Spleen (tissue), 13 donors: ENCODE measurements at places on chromosomes 2 and 18. TPM values are rescaled to one million over a fixed set of nuclear protein-coding genes. Genes with fewer than 3 reads are reported as not detected.

DNA sequence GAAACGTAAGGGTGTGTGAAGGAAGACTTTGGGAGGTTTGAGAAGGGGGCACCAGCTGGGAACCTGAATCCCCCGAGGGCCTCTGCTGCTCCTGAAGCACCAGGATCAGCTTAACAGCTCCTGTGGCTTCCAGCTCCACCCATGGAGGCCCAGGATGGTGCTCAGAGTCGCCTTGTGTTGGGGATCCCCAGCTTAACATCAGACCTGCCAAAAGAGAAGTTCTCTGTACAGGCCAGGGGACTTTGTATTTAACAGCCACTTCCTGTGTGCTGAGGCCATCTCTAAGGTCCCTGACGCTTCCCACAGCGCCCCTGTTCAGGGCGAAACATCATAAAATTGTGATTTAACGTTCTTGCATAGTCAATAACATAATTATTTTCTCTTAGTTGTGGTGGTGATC, 77.5 kb downstream of the NCK2 start:
- H3K27ac ChIP-seq = peak overlapping the region; percentile 58
- peaks cover 22% of the 10 kb centered on the region for H3K4me1 ChIP-seq
- H3K27me3 ChIP-seq = no peaks in the 10 kb centered on the region
- DNase-seq = no peak

DNA sequence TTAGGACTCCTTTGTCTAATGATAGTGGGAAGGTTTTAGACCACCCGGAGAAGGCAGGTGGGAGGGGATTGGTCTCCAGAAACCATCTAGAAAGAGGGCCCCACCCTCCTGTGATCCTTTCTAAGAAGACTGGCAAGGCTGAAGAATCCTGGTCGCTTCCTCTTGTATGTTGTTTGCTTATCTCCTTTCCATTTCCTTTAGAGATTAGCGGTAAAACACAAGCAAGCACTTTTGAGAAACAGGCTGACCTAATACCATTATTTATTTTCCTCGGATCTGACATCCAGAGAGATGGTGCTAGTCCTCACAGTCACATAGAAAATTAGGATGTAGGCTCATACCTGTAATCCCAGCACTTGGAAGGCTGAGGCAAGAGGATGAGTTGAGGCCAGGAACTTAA, 45.2 kb upstream of the SPRED2 start:
- DNase-seq = no peak
- no peak overlapping the region for H3K4me3 ChIP-seq
- no peaks in the 10 kb centered on the region for H3K4me1 ChIP-seq
- no peaks in the 10 kb centered on the region for H3K36me3 ChIP-seq
- H3K27ac ChIP-seq = no peak overlapping the region

DNA sequence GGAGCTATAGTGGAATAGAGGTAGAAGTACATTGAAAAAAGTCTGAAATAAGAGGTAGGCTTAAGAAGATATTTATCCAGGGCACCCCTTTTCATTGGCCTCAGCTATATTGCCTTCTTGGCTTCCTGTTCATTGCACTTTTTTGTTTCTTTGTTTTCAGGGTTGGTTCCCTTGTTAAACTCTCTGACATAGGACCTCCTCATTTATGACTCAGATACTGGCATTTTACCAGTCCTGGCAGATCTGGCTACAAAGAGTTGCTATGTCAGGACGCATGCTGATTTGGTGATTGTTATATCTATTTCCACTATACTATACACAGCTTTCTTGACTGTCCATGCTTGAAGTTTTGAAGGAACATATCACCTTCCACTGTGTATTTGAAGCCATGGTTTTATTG, 60.0 kb downstream of the GCA start:
- no peaks in the 10 kb centered on the region for H3K27me3 ChIP-seq
- H3K27ac ChIP-seq = no peak overlapping the region
- no peak overlapping the region for H3K4me3 ChIP-seq
- H3K4me1 ChIP-seq = no peaks in the 10 kb centered on the region

GRCh38 chr2:173654896-173655265, 300.2 kb downstream of the CDCA7 start:
- no peak overlapping the region for H3K4me3 ChIP-seq
- H3K27ac ChIP-seq = no peak overlapping the region
- no peaks in the 10 kb centered on the region for H3K36me3 ChIP-seq
- H3K27me3 ChIP-seq = no peaks in the 10 kb centered on the region
- no peaks in the 10 kb centered on the region for H3K4me1 ChIP-seq
- DNase-seq = no peak

- no peaks in the 10 kb centered on the region for H3K36me3 ChIP-seq
- H3K4me1 ChIP-seq = no peaks in the 10 kb centered on the region
- no peak for DNase-seq
- H3K4me3 ChIP-seq = no peak overlapping the region
- no peaks in the 10 kb centered on the region for H3K27me3 ChIP-seq
Observed at GRCh38 chr2:209973328-209973727, 29.1 kb upstream of the RPE start.

GRCh38 chr2:208466151-208466919, 59.7 kb downstream of the PTH2R start:
- no peak overlapping the region for H3K4me3 ChIP-seq
- H3K4me1 ChIP-seq = no peaks in the 10 kb centered on the region
- DNase-seq = no peak
- H3K36me3 ChIP-seq = no peaks in the 10 kb centered on the region
- H3K27me3 ChIP-seq = no peaks in the 10 kb centered on the region
- H3K27ac ChIP-seq = no peak overlapping the region

DNA sequence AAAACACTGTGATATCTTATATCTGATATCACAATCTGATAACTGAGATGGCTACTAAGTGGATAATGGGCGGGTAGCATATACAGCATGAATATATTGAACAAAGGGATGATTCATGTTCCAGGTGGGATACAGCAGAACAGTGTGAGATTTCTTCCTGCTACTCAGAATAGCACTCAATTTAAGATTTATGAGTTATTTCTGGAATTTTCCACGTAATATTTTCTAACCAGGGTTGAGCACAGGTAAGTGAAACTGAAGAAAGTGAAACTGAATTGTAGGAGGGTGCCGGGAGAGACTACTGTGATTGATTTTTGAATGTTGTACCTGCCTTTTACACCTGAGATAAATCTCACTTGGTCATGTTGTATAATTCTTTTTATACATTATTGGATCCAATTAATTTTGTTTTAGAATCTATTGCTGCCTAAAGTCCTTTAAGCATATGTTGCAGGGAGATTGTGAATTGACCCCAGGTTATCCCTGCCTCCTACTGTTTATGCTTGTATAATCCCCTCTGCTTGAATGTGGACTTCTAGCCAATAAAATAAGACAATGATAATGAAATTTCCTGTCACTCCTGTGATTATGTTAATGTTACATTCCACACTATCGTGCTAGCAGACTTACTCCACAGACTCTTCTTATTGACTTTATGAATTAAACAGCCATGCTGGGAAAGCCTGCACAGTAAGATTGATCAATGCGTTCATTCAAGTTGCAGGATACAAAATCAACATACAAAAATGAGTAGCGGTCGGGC, 67.6 kb upstream of the RBBP8 start:
- H3K4me1 ChIP-seq = no peaks in the 10 kb centered on the region
- no peak overlapping the region for H3K27ac ChIP-seq
- no peaks in the 10 kb centered on the region for H3K36me3 ChIP-seq
- no peaks in the 10 kb centered on the region for H3K27me3 ChIP-seq

- no peaks in the 10 kb centered on the region for H3K27me3 ChIP-seq
- H3K4me3 ChIP-seq = no peak overlapping the region
- H3K27ac ChIP-seq = no peak overlapping the region
- DNase-seq = no peak
- no peaks in the 10 kb centered on the region for H3K4me1 ChIP-seq
Observed at GRCh38 chr2:149146876-149147275, 108.4 kb downstream of the LYPD6B start.

- no peak overlapping the region for H3K27ac ChIP-seq
- no peaks in the 10 kb centered on the region for H3K36me3 ChIP-seq
- no peak for DNase-seq
- no peaks in the 10 kb centered on the region for H3K27me3 ChIP-seq
Observed at GRCh38 chr2:219664944-219665343, 37.5 kb downstream of the SLC4A3 start.

- no peaks in the 10 kb centered on the region for H3K4me1 ChIP-seq
- no peaks in the 10 kb centered on the region for H3K27me3 ChIP-seq
- DNase-seq = no peak
- no peak overlapping the region for H3K27ac ChIP-seq
- H3K4me3 ChIP-seq = no peak overlapping the region
Observed at GRCh38 chr2:62175728-62176127, 20.2 kb upstream of the B3GNT2 start.

Gene NEU4
- 1.9 TPM for total RNA-seq

Gene SERPINB3
- total RNA-seq = not detected

Gene TMEM247
- total RNA-seq = not detected

Gene ID2
- 298 TPM for total RNA-seq
